Tibial nerve (tissue), 4 donors: ENCODE measurements at places on chromosomes 6 and 20. TPM values are rescaled to one million over a fixed set of nuclear protein-coding genes. Genes with fewer than 3 reads are reported as not detected.

The ADGRF4 gene
- not detected for total RNA-seq

The BPIFB3 gene
- not detected for total RNA-seq

The DPPA5 gene
- not detected for total RNA-seq

The OR2W1 gene
- total RNA-seq = not detected

The PLAGL1 gene
- total RNA-seq = 29.4 TPM

The CD40 gene
- total RNA-seq = 32.8 TPM

The MAS1 gene
- not detected for total RNA-seq

The SYCP2L gene
- total RNA-seq = 3.3 TPM

The POM121L2 gene
- total RNA-seq = not detected

The REM1 gene
- 5.9 TPM for total RNA-seq

The HLA-DQB1 gene
- 2.9 TPM for total RNA-seq

The TRIM31 gene
- total RNA-seq = not detected

DNA sequence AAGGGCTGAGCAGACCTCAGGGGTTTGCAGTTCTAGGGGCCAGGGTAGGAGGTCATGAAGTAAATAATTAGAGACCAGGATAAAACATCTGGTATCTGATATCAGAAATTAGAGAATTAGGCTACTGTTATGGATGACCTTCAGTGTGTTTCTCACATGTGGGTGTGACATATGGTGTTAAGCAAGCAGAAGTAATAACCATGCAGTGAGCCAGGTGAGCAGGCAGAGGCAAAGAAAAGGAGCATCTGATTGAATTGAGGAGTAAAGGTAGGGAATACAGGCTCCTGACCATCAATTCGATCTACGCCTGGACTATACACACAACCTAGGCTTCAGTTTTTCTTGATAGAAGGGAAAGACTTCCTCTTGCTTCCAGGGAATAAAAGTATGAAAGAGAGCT is 34.7 kb upstream of the MAP3K7 start:
- no peaks in the 10 kb centered on the region for H3K27me3 ChIP-seq
- no peaks in the 10 kb centered on the region for H3K36me3 ChIP-seq
- H3K4me3 ChIP-seq = no peak overlapping the region
- no peak overlapping the region for H3K27ac ChIP-seq
- no peaks in the 10 kb centered on the region for H3K4me1 ChIP-seq

DNA sequence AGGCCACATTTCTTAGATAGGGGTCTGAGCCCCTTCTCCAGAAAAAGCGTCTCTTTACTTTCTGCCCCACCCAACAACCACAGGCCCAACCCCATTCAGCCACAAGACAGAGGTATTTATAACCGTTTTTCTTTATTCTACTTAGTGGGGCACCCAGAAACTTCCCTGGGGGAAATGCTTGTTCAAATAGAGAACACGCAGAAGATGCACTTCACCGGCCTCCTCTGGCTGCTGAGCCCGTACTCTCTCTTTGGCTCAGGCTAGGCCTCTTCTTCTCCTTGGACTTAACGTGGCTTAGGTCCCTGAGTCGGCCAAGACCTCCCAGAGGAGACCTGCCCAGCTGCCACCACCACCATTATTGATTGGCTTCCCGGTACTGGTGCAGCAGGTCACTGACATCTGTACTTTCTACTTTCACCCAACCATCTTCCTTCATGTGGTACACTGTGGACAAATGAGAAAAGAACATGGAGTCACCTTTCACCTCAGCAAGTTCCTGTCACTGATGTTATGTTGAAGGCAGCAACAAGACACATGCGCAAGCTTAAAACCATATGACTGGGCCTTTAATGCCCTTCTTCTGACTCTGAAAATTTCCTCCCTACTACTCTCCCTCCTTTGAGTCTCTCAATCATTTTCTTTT is 2.2 kb upstream of the TAP2 start:
- no peaks in the 10 kb centered on the region for H3K27me3 ChIP-seq
- H3K36me3 ChIP-seq = no peaks in the 10 kb centered on the region
- DNase-seq = no peak
- peaks cover 37% of the 10 kb centered on the region for H3K4me1 ChIP-seq
- H3K4me3 ChIP-seq = no peak overlapping the region

DNA sequence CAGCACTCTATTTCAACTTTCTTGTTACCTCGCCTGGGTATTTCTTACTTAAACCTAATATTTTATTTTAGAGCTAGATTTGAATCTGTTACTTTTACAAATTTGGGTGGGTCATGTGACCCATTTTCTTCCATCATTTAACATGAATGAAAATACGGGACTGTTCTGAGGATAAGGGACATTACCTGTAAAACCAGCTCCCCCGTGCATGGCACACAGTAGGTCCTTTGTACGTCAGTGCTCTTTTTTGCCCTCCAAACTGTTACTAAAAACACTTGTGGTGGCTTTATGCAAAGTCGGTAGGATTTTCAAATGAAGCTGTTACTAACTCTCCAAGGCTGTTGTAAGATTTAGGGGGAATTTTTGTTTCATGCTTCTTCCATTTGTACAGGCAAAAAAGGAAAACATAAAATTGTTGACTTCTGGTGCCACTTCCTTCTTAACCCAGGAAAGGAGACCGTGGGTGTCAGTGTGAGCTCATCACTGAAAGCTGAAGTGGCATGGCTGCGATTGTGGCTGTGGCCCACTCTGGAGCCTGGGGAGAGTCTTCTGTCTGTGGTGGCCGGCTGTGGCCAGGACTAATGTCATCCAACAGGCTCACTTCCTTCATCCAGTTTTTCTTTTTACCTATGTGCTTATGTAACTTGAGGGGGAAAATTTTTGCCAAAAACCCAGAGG is 40.2 kb upstream of the PXDC1 start:
- no peak overlapping the region for H3K4me3 ChIP-seq
- no peaks in the 10 kb centered on the region for H3K27me3 ChIP-seq
- no peak for DNase-seq
- H3K27ac ChIP-seq = no peak overlapping the region
- peaks cover 9% of the 10 kb centered on the region for H3K4me1 ChIP-seq

DNA sequence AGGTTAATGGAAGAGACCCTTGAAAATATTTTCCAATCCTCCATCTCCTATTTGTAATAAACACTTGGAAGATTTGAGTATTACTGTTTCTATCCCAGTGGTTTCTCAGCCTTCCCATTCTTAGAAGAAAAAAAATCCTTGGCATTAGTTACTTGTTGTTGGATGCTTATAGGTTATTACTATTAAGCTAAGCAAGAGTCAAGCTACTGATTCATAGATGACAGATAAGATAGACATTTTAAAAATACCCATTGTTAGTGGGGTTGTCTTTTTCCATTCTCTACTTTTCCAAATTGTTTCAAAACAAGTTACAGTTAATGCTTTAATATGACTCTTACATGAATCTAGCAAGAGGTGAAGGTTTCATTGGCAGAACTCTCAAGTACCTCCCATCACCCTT is 158.5 kb downstream of the HIVEP2 start:
- no peak overlapping the region for H3K27ac ChIP-seq
- no peaks in the 10 kb centered on the region for H3K27me3 ChIP-seq
- no peak for DNase-seq
- no peaks in the 10 kb centered on the region for H3K4me1 ChIP-seq
- H3K36me3 ChIP-seq = no peaks in the 10 kb centered on the region
- no peak overlapping the region for H3K4me3 ChIP-seq

- H3K27me3 ChIP-seq = no peaks in the 10 kb centered on the region
- no peak overlapping the region for H3K27ac ChIP-seq
- H3K36me3 ChIP-seq = no peaks in the 10 kb centered on the region
These were observed 42.1 kb downstream of the NUDT3 start for GRCh38 chr6:34350137-34350933.

DNA sequence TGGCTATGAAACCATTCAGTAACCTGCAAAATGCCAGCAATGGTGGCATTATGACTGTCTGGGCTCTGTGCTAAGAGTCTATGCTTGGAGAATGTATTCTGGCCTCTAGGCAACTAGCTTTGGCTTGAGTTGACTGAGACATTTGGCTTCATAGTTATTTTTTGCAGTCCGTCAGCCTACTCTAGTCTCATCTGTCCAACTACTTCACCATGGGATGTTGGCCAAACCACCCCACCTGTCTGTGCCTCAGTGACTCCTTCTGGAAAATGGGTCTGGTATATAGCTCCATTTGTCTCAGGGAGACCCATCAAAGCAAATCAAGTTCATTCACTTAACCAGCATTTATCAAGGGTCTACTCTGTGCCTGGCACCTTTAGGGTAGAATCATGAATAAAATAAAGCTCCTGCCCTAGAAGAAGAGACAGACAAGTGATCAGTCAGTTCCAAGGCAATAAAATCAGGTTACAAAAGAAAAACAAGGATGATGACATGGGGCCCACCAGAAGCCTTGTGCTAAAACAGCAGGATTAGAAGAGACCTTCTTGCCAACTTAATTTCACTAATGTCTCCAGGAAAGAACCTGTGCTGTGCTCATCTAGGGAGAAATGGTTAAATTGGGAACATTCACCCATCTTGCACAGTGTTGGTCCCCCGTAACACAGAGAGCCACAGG is 102.4 kb upstream of the ARMC2 start:
- no peak overlapping the region for H3K27ac ChIP-seq
- peaks cover 39% of the 10 kb centered on the region for H3K4me1 ChIP-seq
- no peak overlapping the region for H3K4me3 ChIP-seq
- no peaks in the 10 kb centered on the region for H3K36me3 ChIP-seq

GRCh38 chr6:166751051-166751595 is 124.1 kb upstream of the RPS6KA2 start:
- H3K27me3 ChIP-seq = peaks cover 4% of the 10 kb centered on the region
- H3K4me3 ChIP-seq = no peak overlapping the region

DNA sequence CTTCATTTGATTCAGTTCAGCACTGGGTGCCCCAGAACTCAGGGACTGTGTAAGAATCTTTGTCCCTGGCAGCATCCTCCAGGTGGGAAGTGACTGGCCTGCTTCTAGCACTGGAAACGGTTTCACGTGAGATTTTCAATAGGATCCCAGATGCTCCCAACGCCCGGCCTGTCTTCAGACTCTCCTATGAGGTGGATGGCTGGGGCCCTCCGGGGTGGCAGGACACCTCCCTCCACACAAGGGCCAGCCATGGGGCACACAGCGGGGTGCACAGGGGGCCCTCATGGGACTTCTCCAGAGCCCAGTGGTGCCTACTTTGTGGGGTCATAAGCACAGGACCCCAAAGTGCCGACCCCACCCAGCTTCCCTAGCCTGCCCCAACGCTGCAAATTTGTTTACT is 72.8 kb downstream of the SMOC2 start:
- peaks cover 15% of the 10 kb centered on the region for H3K4me1 ChIP-seq
- H3K27ac ChIP-seq = peak overlapping the region; percentile 55
- H3K27me3 ChIP-seq = no peaks in the 10 kb centered on the region

GRCh38 chr20:58145506-58146080 is 82.9 kb downstream of the ANKRD60 start:
- peak overlapping the region; percentile 58 for H3K27ac ChIP-seq
- H3K27me3 ChIP-seq = peaks cover 6% of the 10 kb centered on the region
- no peaks in the 10 kb centered on the region for H3K36me3 ChIP-seq
- peak; percentile 4 for DNase-seq
- no peaks in the 10 kb centered on the region for H3K4me1 ChIP-seq
